ENCODE measurements at places on chromosomes 7 and 10.

- no peak for DNase-seq
Observed at GRCh38 chr7:29574659-29575058, 11.0 kb downstream of the PRR15 start.

GRCh38 chr10:80163741-80164341 is 31.3 kb downstream of the PLAC9 start:
- peak; percentile 37 for DNase-seq

DNA sequence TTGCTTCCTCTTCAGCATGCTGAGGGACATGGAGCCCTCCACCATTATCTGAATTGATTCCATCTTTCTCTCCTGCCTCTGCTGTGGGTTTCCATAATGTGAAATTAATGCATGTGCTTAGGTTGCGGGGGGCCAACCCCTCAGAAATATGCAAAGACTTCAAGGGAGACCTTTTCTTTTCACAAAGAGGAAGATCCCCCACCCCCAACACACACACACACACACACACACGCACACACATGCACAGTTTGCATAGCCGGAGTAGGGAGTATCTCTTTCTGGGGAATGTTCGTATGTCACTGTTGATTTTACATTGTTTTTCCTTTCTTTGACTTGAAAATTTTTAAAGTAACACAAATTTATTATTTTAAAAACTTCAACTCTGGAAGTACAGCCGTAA is 193.5 kb downstream of the MGMT start:
- DNase-seq: no peak

DNA sequence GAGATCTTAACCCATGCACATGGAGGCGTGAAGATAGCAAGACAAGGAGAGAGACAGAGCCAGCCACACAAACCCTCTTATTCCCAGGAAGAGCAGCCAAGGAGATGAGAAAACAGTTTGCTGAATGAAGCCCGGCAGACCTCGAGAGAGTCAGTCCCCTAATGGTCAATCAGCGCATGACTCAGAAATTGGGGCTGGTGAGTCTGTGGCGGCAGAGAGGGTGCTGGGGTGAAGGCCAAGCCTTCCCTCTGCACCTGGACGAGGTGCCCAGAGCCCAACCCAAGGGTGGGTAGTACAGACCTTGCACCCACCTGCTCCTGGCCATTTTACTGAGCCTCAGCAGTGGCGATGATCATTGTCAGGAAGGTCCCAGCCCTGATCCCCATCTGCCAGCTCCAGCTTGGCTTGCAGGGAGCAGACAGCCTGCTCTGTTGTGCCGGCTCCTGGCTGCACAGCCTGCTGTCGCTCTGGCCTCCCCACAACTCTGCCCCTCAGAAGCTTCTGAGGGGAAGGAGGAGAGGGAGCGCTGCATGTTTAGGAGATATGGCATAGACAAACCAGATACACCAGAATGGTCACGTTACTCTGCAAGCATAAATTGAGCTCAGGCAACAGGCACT is 256.6 kb downstream of the RPS24 start:
- no peak for DNase-seq

DNA sequence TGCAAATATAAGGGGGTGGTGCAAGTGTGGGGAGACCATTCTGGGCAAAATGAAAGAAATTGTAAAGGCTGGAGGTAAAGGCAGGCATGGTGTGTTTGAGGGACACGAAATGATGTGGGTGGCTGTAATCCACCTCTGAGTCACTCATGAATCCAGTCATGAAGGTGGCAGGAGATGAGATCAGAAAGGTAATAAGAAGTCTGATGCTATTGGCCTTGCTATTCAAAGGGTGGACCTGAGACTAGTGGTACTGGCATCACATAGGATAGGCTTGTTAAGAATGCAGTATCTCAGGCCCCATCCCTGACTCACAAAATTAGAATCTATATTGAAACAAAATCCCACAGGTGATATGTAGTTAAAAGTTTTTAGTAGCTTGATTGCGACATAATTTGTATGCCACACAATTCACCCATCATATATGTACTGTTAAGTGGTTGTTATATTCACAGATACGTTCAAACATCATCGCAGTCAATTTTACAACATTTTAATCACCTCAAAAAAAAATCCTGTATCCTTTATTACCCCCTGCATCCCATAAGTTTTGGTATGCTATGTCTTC is 85.6 kb downstream of the ST8SIA6 start:
- no peak for DNase-seq

DNA sequence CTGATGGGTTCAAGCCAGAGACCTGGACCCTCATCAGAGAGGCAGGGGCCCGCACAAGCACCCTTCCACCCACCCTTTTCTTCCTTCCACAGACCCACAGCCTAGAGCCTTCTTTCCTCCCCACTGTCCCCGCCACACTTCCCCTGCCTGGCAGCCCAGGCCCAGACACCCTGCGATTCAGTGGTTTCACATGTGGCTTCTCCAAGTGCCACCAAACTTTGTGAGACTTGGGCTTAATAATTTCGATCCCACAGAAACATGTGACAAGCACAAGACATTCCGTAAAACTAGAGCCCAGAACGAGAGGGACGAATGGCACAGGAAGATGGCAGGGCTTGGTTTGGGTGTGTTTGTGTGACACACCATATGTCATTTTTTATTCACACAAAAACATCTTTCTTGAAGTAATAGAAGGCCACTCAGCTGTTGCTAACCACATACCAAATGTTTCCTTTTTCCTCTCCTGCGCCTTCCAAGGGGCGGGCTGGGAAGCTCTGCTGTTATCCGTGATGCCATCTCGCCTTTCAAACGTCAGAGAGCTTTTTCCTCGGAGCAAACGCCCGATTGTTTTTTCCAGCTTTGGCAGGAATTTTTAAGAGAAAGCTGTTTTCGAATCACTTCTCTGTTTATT is 162.9 kb downstream of the GRK5 start:
- no peak for DNase-seq

DNA sequence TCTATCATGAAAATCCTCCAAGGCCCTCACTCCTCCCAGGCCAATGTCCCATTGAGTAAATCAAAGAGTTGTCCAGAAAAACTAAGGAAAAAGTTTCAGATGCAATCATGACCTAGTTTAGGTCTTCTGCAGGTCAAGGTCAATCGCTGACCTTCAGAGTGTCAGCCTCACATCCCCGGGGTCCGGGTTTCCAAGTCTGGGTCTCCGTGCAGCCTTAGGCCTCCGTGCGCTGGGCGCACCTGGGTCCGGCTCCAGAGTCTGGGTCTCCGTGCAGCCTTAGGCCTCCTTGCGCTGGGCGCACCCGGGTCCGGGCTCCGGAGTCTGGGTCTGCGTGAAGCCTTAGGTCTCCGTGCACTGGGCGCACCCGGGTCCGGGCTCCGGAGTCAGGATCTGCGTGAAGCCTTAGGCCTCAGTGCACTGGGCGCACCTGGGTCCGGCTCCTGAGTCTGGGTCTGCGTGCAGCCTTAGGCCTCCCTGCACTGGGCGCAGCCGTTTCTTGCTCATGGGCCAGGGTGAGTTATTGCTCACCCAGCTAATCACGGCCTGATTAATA is 236.2 kb downstream of the TCERG1L start:
- DNase-seq: no peak

GRCh38 chr10:128995676-128996075 is 471.4 kb upstream of the MGMT start:
- no peak for DNase-seq

- no peak for DNase-seq
Observed at GRCh38 chr10:58588673-58589265, 76.1 kb downstream of the BICC1 start.

- DNase-seq: no peak
Observed at GRCh38 chr7:109699661-109700060, 1130.0 kb downstream of the DNAJB9 start.

DNA sequence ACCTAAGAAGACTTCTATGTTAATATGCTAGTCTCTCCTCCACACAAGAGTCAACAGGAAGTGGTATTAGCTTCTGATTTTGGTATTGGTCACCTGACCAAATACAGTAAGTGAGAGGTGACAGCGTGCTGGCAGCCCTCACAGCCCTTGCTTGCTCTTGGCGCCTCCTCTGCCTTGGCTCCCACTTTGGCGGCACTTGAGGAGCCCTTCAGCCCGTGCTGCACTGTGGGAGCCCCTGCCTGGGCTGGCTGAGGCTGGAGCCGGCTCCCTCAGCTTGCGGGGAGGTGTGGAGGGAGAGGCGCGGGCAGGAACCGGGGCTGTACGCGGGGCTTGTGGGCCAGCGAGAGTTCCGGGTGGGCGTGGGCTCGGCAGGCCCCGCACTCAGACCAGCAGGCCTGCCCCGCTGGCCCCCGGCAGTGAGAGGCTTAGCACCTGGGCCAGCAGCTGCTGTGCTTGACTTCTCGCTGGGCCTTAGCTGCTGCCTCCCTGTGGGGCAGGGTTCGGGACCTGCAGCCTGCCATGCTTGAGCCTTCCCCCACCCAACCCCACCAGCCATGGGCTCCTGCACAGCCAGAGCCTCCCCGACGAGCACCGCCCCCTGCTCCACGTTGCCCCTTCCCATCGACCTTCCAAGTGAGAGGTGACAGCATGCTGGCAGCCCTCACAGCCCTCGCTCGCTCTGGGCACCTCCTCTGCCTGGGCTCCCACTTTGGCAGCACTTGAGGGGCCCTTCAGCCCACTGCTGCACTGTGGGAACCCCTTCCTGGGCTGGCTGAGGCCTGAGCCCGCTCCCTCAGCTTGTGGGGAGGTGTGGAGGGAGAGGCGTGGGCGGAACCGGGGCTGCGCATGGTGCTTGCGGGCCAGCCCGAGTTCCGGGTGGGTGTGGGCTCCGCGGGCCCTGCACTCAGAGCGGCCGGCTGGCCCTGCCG is 4.2 kb upstream of the ACSL5 start:
- no peak for DNase-seq

GRCh38 chr7:32868116-32868515 is 23.4 kb downstream of the KBTBD2 start:
- no peak for DNase-seq

- no peak for DNase-seq
Observed at GRCh38 chr7:155213385-155213784, 84.3 kb upstream of the INSIG1 start.

DNA sequence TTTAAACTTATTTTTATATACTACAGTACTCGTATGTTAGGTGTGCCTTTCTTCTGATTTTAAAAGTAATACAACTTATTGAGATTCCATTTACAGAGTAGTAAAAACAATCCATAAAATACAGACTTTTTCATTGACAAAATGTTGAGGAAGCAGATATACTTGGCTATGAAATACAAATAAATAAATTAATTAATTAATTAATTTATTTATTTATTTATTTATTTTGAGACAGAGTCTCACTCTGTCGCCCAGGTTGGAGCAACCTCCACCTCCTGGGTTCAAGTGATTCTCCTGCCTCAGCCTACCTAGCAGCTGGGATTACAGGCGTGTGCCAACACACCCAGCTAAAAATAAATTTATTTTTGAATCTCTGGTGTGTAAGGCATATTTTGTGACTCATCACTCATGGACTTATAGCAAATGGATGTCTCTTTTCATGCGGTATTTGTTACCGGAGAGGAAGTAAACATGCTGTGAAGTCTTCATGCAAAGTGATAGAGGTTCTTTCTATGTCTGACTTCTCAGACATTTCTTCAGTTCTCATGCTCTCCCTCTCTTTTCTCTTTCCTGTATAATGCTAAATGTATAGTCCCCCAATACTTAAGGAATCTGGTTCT is 20.2 kb upstream of the SRPK2 start:
- DNase-seq: no peak

- DNase-seq: no peak
Observed at GRCh38 chr10:47041396-47042198, 130.4 kb downstream of the PTPN20 start.

DNA sequence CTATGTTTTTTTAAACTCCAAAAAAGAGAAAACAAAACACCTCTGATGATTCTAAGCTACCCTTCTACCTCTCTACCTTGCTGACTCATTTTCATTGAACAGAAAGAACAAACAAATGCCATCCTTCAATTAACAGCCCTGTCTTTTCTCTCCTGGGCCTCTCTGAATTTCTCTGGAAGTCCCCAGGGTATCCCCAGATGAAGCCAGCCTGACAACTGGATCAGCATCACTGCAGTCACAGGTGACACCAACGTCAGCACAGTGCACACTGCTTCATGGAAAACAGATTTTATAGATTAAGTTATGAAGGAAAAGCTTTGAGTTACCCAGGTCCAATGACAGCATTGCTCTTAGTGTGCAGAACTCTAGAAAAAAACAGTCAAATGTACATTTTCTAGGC is 5.7 kb downstream of the HUS1 start:
- no peak for DNase-seq

DNA sequence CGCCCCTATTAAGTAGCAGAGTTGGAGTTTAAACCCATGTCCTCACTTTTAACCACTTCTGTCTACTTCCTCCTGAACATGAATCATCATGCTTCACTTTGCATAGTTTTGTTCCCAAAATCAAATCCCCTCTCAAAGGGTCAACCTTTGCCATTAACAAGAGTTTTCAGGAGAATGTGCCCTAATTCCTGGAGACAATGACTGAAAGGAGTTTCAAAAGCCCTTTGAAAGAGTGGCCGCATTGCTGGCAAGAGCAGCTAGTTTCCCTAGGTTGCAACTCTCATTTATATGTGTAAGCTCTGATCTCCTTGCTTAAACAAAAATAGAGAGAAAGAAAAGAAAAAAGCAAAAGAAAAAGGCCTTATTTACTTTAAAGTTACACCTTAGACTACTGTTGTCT is 9.2 kb downstream of the LGI1 start:
- DNase-seq: no peak

GRCh38 chr7:3430588-3430987 is 129.5 kb downstream of the SDK1 start:
- DNase-seq: no peak

DNA sequence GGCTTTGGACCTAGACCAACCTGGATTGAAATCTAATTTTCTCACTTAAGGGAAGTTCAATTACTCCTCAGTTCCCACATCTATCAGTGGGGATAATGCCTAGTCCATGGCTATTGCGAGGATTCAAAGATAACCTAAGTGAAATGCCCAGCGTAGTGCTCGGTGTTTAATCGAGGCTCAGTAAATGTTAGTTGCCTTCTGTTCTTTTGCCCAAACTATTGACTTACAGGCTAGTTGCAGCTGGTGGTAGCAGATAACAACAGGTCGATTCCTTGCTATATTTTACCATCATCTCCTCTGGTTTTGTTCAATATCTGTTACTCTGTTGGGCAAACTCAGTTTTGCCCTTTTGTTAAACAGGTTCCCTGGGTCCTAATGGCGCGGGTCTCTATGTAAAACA is 22.8 kb downstream of the DNAH11 start:
- DNase-seq: no peak

DNA sequence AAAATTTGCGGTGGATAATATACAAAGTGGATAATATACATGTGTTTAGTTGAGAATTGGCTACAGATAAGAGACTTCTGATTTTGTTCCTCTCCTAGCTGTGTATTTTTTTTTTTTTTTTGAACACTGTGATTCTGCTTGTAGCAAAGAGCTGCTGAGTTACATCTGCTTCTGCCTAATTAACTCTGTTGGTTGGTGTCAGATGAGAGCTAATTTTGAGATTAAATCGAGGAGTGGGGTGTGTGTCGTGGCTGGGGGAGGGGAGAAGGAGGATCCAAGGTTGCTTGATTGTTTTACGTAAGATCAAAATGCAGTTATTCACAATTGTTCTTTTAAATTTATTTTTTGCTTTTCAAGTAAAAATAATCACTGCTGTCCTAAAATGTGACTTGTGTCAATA is 11.3 kb downstream of the KAT6B start:
- no peak for DNase-seq

- DNase-seq: no peak
Observed at GRCh38 chr10:21904930-21905329, 98.6 kb downstream of the DNAJC1 start.

- DNase-seq: no peak
Observed at GRCh38 chr10:111303887-111304286, 227.1 kb downstream of the ADRA2A start.

Measured in hematopoietic multipotent progenitor cell treated with erythropoietin and hydrocortisone succinate and interleukin-3 and kit ligand, for 8 days (in vitro differentiated cells).